ENCODE measurements at places on chromosomes 7 and 10.

GRCh38 chr10:77643795-77644468, 6.3 kb upstream of the KCNMA1 start:
- DNase-seq: no peak

DNA sequence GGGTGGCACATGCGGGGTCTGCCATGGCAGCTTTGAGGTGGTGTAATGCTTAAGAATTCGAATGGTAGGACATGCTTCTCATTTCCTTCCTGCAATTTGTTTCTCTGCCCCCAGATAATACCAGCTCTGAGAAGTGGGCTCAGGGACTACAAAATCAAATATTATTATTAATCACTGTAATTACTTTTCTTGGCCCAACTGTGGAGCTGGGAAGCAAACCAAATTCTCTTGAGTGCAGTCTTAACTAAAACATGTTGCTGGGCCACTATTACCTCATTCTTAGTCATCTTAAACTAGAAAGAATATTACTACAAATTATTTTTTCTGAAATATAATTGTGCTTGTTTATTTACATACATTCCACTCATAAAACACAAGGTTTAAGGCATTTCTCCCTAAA, 566.7 kb upstream of the NRP1 start:
- DNase-seq: no peak

DNA sequence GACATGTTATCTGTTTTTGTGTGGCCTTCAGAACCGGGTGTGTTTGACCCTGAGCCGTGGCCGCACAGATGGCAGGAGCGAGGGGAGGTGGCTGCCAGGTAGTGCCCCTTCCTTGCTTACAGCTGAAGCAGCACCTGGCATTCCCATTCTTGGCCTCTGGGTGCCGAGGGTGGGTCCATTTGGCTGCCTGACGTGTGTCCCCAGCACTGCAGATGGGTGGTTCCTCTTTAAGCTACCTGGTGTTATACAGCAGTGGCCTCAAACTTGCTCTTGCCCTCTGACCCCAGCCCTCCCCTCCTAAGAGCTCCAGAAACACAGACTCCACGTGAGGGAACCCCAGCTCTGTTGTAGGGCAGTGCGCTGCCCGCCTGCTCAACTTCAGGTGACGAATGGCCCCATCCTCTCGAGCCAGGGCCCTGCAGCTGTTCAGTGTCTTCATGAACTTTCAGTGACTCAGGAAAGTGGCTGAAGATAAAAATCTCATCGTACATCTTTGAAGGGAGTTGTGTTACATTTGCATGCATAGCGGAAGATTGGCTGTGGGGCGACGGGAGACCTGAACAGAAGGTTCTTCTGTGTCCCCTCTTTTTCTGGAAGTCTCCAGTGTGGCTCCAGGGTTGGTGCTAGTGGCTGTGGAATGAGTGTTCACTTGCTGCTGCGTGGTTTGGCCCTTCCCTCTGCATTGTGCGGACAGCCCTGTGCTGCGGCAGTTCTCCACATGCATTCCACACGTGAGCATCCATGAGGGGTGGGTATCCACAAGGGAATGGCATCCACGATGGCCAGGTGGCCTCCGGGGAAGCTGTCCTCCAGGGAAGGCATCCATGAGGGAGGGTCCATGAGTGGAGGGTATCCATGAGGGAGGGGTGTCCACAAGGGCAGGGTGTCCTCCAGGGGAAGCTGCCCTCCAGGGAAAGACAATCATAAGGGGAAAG, 91.6 kb downstream of the INPP5A start:
- DNase-seq: no peak

DNA sequence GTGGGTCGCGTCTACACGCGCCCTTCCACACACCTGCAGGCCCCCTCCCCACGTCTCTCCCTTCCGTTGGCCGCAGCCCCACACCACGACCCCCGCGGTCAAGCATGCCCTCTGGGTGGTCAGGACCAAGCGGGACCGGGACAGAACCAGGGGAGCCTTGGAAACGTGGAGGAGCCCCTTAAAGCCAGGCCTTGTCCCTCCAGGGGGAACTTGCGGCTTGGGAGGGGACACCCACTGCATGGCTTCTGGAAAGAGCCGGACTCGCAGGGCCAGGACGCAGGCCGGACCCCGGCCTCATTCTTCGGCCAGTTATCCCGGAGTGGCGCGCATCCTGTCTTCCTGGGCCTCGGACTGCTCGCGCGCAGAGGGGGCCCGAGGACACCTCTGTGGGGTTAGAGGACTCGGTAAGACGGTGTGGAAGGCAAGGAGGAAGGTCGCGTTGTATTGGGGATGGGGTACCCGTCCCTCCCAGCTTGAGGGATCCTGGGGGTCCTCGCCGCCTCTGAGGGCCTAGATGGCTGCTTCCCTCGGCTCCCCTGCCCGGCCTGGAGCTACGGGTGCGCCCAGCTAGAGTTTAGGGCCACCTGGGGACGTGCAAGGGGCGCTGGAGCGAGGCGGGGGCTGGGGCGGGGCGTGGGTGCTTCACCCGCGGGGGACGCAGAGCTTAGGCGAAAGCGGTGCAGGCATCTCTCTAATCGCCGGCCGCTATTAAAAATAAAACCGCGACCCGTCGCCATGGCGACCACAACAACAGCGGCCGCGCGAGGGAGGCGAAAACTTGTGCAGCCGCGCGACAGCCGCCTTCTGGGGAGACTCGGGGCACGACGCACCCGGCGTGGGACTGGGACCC, 1.8 kb upstream of the PDGFA start:
- DNase-seq: no peak

DNA sequence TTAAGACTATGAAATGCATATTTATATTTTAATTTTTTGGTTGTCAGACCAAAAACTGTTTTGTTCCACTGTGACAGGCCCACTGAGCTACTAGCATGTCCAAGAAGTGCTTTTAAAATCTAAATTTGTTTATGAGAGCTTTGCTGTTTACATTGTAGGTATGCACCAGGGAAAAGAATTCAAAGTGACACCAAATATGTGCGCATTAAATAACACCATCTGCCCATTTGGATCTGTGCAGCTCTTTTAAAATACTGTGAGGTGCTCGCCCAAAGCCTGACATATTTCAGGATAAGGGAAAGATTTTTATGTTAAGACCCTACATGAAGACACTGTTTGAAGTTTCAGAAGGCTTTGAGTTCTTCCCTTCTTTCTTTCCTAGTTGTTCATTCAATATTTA, 162.9 kb downstream of the ST7 start:
- no peak for DNase-seq

GRCh38 chr7:41065663-41066062, 637.2 kb downstream of the INHBA start:
- DNase-seq: no peak

DNA sequence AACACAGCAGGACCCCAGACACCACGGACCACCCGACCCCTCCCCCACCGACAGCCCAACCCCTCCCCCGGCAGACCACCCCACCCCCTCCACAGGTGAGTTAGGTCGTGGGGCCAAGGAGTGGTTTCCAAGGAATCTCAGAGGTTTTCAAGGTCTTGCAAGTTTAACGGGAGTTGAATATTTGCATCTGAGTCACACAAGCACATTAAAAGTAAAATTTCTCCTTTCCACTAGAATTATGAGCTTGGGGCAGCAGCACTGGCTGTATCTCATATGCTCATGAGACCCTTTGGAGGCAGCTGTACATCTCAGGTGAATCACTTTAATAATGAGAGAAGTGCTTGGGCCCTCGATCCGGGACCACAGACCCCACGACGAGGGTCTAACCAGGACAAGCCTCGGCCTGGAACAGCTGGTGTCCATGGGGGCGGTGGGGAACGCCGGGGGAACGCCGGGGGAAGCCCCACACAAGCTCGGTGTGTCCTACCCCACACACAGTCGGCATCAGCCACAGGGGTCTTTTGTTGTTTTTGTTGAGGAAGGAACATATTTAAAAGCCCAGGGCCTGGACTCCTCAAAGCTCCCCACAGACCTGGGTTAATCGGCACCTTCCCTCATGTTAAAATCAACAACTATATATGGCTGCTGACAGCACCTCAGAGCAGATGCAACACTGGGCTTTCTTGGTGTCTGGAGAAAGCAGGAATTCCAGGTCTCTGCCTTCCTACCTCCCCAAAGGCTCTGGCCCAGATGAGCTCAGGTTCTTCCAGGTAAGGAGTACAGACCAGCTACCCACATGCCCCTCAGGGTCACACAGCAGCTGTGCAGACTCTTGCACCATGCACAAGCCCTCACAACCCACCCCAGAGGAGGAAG, 130.3 kb downstream of the DIP2C start:
- no peak for DNase-seq

GRCh38 chr10:58152673-58153263, 114.9 kb downstream of the IPMK start:
- peak; percentile 7 for DNase-seq

Measured in stimulated activated CD8-positive, alpha-beta memory T cell treated with anti-CD3 and anti-CD28 coated beads, Interleukin-12 subunit alpha, Interleukin-12 subunit beta, amount 100 ng/mL, for 1 hour (primary cell).